ENCODE measurements at places on chromosomes 2 and 18. TPM values are rescaled to one million over a fixed set of nuclear protein-coding genes. Genes with fewer than 3 reads are reported as not detected.

Gene TGFA
- total RNA-seq, result 51.6 TPM

Gene GLI2
- total RNA-seq, result 0.95 TPM

Gene TMEM163
- total RNA-seq, result not detected

Gene RPRM
- 0.85 TPM for total RNA-seq

Gene OBSL1
- total RNA-seq, result 7.5 TPM

Gene POTEF
- total RNA-seq, result not detected

Gene ZNF514
- 14.2 TPM for total RNA-seq

Gene EVX2
- total RNA-seq, result not detected

Gene NYAP2
- total RNA-seq, result not detected

Gene G6PC2
- total RNA-seq, result not detected

Gene SNORC
- total RNA-seq, result 9.7 TPM

Gene TMEM198
- total RNA-seq, result 10.2 TPM

Gene DNAJC27
- total RNA-seq, result 6.1 TPM

Gene KIF5C
- 1.6 TPM for total RNA-seq

Gene MALL
- 600 TPM for total RNA-seq

Gene LOXHD1
- not detected for total RNA-seq

Gene SAG
- not detected for total RNA-seq

Gene EPB41L3
- 234 TPM for total RNA-seq

Gene AKAIN1
- not detected for total RNA-seq

Gene UGT1A5
- not detected for total RNA-seq

Gene CXCR1
- total RNA-seq, result not detected
